ENCODE measurements at places on chromosomes 2 and 18.

DNA sequence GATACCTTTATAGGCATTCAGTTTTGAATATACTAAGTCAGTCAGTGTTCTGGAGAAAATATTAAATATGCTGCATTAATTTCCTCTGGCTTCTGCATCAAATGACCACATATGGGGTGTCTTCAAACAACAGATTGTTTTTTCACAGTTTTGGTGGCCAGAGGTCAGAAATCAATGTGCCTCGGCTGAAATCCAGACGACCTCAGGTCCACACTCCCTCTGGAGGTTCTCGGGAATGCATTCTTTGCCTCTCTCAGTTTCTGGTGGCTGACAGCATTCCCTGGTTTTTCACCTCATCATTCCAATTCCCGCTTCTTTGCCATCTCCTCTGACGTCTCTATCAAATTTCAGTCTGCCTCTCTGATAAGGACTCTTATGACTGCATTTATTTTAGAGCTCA, 142.3 kb downstream of the ZNF407 start:
- DNase-seq = no peak

- DNase-seq = no peak
Observed at GRCh38 chr2:50556934-50557575, 474.9 kb downstream of the NRXN1 start.

DNA sequence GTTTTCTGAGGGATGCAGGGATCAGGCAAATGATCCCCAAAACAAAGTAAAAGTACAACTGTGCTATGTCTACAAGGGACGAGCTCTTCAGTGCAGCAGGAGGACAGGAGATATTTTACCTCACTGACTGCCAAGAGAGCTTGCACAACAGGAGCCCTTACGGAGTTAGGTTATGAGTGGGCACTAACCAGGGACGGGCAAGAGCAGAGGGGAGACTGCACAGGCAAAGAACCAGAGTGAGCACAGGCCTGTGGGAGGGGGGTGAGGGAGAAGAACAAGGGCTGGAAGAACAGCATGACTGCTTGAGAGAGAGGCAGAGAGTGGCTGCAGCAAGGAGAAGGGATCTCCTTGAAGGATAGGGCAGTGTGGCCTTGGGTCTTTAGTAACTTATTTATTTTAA, 101.1 kb upstream of the PID1 start:
- no peak for DNase-seq

DNA sequence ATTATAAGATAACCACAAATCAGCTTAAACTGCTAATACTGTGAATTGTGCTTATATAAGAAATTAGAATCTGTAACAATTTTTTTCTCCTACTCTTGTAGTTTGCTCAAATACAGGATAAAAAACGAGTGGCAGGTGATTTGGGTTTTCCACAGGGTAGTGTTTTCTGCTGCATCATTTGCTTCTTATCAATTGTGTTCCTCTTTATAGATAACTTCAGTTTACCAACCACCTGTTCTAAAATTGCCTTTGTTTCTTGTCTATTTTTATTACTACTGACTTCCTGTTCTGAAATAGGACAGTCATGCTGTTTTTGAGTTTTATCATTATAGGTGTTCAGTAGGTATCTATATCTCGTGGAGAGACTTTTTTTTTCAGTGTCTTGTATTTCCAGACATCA, 56.9 kb downstream of the MFSD6 start:
- no peak for DNase-seq

DNA sequence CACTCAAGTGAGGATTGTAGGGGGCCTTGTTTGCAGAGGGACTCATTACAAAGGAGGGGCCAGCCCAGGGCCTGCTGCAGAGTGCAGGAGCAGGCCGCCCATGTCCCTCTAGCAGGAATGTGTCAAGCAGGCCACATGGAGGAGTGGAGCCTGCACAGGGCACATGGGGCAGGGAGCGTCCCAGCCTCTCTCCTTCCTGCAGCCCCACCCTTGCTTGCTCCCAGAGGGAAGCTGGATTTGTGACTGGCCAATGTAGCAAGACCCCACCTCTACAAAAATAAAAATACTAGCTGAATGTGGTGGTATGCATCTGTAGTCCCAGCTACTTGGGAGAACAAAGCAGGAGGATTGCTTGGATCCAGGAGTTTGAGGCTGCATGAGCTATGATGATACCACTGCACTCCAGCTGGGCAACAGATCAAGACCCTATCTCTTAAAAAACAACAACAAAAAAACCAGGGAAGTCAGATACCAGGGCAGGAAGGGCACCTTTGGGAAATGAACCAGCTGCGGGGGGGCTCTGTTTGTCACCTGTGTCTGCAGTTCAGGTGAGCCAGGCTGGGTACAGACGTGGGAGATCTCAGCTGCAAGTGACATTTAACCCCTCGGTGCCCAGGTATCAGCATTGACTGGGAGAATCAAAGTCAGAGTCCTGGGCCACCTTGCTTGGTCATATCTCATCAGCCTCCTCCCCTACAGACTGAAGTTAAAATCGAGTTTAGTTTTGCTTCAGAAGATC, 27.7 kb downstream of the IMPA2 start:
- DNase-seq = no peak

GRCh38 chr2:101162561-101163330, 11.6 kb upstream of the TBC1D8 start:
- DNase-seq = no peak

DNA sequence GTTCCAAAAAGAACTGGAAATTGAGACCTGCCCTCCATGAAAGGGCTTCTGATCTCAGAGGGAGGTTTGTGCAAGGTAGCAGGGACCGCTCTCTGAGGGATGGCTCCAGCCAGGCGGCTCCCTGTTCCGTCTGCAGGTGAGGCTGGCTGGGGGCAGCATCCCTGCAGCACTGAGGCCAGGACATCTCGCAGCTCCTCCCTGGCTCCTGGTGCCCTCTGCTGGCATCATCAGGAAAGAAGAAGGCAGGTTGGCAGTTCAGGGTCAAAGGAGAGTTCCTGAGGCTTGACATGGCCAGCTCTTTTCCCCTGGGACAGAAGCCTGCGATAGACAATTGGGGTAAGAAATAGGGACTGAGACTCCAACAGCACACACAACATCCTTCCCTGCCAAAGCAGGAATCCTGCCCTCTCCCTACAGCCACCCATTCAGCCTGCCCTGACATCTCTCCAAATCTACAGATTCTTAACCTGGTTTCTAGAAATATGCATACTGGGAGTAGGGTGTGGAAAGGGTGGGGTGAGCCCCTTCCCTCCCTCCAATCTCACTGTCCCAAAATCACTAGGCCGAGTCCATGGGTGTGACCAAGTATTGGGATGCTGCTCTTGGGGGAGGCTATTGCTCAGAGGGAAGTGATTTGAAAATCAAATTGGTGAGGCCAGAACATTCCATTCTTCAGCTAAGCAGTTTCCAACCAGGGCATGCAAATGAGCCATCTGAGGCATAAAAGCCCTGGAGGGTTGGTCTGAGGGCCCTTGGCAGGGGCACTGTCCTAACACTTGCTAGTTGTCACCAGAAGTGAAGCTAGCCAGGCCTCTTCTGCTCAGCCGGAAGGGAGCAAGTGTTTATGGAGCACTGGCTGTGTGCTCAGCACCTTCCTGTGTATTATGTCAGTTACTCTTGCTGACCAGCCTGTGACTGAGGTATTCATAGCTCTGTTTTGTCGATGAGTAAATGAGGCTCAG, 185.4 kb downstream of the TFCP2L1 start:
- DNase-seq = no peak

DNA sequence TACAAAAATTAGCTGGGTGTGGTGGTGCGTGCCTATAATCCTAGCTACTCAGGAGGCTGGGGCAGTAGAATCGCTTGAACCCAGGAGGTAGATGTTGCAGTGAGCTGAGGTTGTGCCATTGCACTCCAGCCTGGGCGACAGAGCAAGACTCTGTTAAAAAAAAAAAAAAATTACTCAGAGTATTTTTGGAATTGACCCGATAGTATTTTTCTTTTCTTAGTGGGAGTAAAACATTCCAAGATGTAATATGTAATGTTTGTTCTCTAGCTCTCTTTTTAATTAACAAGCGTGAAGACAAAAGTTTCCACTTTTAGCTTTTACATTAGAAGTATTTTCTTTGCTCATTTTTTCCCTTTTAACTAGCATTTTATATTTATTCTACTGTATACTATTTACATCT, 12.0 kb upstream of the TMEM18 start:
- no peak for DNase-seq

GRCh38 chr2:56985609-56986008, 801.8 kb downstream of the CCDC85A start:
- no peak for DNase-seq

DNA sequence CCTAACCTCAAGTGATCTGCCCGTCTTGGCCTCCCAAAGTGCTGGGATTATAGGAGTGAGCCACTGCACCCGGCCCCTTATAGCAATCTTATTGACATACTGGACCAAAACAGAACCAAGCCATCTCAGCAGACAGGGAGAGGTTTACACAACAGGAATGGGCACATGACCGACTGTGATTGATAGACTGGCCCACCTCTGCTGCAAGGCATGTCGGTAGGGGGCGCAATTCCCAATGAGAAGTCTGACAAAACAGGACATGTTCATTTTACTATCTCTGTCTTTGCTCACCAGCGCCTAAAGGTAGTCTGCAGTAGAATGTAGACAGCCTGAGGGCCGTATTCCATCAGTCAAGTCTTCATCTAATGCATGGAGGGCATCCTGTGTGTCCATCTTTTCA, 2.0 kb downstream of the LYPD6B start:
- DNase-seq = peak; percentile 52

- no peak for DNase-seq
Observed at GRCh38 chr2:214960677-214961076, 151.2 kb upstream of the BARD1 start.

DNA sequence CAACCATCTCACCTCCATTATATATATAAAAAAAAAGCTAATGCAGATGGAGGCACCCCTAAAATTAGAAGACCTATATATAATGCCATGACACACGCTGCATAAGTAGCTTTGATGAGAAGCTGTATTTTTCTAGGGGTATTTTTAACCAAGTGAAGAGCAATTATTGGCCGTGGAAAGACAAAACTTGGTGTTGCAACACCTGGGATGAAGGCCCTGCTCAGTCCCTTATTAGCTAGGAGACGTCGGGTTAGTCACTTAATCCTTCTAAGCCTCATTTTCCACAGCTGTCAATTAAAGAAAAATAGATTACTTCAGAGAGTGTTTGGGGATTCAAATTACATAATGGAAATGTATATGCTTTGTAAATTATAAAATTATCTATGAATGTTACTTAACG, 63.0 kb downstream of the WDR75 start:
- DNase-seq = no peak

DNA sequence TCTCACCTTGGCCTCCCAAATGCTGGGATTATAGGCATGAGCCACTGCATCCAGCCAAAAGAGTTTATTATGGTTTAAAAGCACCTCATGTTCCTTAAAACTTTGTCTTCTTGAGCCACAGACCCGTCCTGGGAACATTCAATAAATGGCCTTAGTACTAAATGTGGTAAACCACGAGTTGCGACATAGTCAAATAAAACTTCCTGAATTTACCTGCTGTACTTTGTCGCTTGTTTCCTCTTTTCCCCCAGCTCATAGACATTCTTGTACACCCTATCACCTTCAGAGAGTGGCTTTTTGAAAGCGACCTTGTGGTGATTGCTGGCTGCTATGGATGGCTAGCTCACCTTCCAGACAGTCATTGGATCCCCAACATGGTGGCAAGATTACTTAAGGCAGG, 310.4 kb downstream of the LRRTM1 start:
- DNase-seq = no peak

- no peak for DNase-seq
Observed at GRCh38 chr2:141522048-141522447, 608.8 kb downstream of the LRP1B start.

DNA sequence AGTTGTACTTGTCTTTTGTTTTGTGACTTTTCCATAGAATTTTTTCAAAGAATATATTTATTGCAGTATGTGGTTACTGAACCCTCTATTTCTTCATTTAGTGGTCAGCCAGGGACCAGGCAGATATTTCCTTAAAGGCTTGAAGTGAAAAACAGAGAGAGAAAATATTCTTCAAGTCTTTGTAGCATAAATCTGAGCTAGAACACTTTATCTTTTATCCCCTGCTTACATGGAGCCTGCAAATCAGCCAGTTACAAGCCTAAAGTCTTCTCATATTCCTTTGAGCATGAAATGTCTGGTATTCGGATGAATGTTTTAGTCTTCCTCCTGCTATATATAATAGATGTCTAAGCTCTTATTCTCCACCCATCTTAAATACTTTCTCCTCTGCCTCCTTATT, 1557.5 kb upstream of the ACVR2A start:
- no peak for DNase-seq

DNA sequence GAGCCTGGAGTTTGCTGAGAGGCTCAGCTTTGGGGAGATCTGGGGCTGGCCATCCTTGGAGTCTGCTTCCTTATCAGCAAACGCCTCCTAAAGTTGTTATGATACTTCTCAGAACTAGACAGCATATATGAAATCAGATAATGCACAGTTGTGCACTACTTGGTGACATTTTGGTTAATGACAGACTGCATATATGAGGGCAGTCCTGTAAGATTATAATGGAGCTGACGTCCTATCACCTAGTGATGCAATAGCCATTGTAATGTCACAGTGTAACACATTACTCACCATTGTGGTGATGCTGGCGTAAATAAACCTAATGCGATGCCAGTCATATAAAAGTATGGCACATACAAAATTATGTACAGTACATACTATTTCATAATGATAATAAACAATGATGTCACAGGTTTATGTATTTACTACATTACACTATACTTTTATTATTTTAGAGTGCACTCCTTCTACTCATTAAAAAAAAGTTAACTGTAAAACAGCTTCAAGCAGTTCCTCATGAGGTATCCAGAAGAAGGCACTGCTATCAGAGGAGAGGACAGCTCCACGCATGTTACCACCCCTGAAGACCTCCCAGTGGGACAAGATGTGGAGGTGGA, 298.1 kb upstream of the REV1 start:
- no peak for DNase-seq

DNA sequence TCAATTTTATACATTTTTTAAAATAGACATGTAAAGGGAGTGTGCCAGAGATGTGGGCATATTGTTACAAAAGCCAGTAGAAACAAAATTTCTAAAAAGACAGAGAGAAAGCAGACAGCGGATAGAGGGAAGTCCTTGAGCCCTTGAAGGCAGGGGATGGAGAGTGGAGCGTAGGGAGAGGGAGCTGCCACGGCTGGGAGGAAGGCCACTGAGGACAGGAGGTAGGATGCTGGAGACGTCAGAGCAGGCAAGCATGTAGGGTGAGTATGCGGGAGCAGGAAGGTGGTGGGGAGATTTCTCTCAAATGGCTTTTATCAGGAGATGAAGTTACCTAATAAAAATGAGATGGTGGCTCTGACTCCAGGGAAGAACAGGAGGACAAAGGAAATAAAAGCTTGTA, 24.0 kb upstream of the NCL start:
- no peak for DNase-seq

Measured in activated CD4-positive, CD25-positive, alpha-beta regulatory T cell treated with anti-CD3 and anti-CD28 coated beads, Interleukin-2, amount 50 U/mL, for 72 hours (primary cell).